ENCODE measurements at places on chromosomes 2 and 18. TPM values are rescaled to one million over a fixed set of nuclear protein-coding genes. Genes with fewer than 3 reads are reported as not detected.

SH2D6 gene
- total RNA-seq = 1.4 TPM

- DNase-seq = no peak
Measured at GRCh38 chr2:76640905-76641304, 881.3 kb downstream of the LRRTM4 start.

- DNase-seq = no peak
Measured at GRCh38 chr2:152127628-152128027, 28.8 kb upstream of the CACNB4 start.

- DNase-seq = no peak
Measured at GRCh38 chr2:15749460-15750432, 158.1 kb downstream of the DDX1 start.

DNA sequence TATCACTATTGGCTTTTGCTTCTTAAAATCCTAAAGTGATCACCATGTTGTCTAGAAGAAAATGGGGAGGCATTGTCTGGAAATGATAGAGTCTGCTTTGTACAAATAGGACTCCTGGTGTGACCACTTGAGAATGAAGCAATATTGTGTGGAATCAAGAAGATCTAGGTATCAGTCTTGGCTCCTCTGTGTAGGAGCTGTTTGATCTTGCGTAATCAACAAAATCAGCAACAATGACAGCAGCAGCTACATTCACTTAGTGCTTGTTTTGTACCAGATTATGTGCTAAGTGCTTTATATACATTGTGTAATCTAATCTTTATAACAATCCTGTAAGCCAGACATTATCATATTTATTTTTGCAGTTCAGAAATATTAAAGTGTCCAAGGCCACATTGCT lies 17.8 kb downstream of the NCOA1 start:
- DNase-seq = no peak

NEUROD1 gene
- not detected for total RNA-seq

GRCh38 chr2:159108181-159108893 lies 139.9 kb downstream of the TANC1 start:
- no peak for DNase-seq

DNA sequence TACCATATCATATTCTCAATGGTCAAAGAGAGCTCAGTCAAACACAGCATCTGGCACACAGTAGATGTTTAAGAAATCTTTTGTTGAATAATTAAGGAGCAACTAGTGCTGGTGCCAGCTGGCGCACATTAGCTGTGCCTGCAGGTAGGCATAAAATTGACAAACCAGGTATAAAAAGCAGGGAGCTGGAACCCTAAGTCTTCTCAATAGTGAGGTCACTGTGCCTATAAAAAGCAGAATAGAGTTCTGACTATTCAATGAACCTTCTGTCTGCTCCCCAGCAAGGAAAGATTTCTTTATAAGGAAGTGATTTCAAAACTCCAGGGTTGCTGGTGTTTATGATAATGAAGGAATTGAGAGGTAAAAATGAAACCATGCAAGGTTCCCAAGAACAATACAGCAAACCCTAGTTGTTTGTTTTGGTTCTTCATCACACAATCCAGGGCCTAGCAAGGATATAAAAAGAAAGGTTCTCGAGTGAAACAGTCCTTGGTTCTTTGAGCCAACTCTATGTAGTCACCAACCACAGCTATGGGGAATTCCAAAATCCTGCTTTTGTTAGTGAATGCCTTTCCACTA lies 76.1 kb downstream of the THADA start:
- DNase-seq = no peak

ECEL1 gene
- not detected for total RNA-seq

DNA sequence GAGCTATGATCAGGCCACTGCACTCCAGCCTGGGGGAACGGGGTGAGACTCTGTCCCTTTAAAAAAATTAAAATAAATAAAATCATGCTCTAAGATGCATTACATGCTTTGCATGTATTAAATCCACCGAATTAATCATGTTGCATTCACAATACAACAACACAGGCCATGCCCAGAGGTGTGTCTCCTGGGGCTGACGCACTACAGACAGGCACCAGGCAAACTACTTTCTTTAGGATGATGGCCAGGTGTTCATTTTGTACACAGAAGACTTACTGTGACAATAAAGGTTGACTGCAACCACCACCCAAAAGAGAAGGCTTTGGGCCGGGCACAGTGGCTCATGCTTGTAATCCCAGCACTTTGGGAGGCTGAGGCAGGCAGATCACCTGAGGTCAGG lies 226.8 kb upstream of the PXDN start:
- DNase-seq = no peak

DSG3 gene
- not detected for total RNA-seq

FBXO36 gene
- 1.1 TPM for total RNA-seq
